Right ventricle myocardium superior (tissue), 1 donor: ENCODE measurements at places on chromosomes 4 and X.

DNA sequence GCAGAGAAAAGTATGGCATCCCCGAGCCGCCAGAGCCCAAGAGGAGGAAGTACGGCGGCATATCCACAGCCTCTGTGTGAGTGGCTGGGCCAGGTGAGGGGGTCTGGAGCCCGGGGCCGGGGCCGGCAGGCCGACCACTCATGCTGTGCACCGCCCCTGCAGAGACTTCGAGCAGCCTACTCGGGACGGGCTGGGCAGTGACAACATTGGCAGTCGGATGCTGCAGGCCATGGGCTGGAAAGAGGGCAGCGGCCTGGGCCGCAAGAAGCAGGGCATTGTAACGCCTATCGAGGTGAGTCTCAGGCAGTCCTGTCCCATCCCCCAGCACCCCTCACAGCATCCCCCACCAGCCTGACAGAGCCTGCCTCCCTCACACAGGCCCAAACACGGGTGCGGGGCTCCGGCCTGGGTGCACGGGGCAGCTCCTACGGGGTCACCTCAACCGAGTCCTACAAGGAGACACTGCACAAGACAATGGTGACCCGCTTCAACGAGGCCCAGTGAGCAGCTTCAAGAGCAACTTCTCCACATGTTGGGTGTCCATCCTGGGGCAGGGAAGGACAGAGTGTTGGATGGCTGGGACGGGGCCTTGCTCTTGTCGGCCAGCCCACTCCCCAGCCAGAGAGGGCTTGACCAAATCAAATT, 7.4 kb upstream of the UBA1 start:
- no peak for DNase-seq

DNA sequence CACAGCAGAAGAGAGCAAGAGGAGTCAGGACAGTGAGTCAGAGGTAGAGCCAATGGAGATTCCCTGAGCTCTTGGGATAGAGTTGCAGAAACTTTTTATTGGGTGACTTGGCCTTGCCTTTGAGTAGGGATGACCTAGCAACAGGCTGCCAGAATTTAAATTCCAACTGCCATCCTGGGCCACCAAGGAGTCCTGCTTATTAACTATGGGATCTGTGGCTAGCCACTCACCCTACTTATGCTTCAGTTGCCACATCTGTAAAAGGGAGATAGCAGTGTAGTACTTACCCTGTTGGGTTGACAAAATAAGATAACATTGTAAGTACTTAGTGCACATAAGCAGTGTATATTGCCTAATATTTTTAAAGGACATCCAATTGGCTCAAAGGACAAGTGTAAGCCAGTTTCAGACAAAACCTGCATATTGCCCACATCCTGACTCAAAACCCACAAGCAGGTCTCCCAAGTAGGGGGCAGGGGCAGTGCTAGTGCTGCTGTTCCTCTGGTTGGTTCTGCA, 43.5 kb upstream of the TMEM164 start:
- no peak for DNase-seq

DNA sequence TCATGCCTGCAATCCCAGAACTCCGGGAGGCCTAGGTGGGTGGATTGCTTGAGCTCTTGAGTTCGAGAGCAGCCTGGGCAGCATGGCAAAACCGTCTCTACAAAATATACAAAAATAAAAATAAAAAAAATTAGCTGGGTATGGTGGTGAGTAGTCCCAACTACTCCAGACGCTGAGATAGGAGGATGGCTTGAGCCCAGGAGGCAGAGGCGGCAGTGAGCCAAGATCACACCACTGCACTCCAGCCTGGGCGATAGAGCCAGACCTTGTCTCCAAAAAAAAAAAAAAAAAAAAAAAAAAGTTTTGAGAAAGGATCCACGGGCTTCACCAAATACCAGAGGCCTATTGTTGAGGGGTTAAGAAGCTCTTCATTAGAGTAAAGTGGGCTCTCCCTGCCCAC, 8.0 kb downstream of the SUPT20HL2 start:
- DNase-seq: peak; percentile 59

GRCh38 chr4:177938226-177938625, 496.0 kb upstream of the AGA start:
- no peak for DNase-seq

DNA sequence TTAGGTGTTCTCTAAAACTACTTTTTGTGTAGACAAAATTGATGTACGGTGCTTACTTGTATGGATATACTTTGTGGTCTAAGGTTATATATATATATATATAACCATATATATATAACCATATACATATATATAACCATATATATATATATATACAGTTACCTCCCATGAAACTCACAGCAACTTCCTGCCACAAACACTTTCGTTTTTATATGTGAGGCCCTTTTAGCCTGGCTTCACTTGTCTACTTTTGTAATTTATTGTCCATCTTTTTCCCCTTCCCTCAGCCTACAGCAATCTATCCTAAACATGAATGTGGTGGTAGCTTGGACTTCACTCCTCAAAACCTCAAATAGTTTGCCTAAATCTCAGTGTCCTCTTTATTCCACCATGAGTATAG, 72.8 kb upstream of the NPFFR2 start:
- DNase-seq: no peak

GRCh38 chrX:45765767-45766166, 565.1 kb upstream of the DIPK2B start:
- no peak for DNase-seq

- DNase-seq: no peak
These were observed 355 bp downstream of the SCML1 start for GRCh38 chrX:17737710-17737985.

DNA sequence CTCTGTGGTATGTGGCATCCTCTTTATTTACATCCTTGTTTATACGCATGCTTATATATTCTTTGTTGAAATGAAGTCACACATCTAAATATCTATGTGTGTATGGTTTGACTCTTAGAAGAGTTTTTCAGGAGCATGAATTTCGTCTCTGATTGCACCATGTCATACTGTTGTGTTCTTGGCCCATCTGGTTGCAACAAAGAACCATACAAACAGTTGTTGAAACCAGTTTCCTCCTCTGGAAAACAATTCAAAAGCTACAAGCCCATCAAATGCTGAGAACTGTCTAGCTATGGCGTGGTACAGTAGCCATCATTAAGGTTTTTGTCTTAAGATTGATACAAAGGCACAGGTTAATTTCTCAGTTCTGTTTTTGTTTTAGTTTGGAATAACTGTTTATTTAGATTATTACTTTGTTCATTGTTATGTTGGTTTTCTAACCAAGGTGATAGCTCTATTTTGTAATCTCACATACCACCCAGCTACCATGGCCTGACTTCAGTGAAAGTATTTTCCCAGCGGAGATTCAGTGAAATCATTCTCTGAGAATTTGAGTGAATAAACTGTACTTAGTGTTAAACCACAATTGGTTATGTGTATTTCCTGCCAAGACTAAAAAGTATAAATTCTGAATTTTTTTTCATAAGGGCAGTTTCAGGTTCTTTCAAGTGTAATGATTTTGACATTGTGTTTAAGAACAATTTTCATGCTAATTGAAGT, 91.0 kb downstream of the ARHGAP24 start:
- DNase-seq: no peak

DNA sequence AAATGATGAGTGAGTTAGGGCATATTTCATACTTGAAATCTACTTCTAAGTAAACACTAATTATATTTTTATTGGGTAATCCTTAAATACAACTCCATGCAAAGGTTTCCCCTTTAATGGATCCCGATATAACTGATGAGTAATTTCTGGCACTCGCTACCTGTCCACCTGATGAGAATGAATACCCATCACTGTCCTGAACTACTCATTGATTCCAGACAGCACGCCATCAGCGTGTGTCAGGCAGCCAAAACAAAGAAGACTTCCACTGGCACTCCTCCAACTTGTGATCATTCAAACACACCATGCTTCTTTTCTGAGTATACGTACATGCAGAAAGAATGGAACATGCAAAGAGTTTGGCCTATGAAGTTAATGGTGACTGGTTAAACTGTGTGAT, 69.4 kb downstream of the HCCS start:
- no peak for DNase-seq

DNA sequence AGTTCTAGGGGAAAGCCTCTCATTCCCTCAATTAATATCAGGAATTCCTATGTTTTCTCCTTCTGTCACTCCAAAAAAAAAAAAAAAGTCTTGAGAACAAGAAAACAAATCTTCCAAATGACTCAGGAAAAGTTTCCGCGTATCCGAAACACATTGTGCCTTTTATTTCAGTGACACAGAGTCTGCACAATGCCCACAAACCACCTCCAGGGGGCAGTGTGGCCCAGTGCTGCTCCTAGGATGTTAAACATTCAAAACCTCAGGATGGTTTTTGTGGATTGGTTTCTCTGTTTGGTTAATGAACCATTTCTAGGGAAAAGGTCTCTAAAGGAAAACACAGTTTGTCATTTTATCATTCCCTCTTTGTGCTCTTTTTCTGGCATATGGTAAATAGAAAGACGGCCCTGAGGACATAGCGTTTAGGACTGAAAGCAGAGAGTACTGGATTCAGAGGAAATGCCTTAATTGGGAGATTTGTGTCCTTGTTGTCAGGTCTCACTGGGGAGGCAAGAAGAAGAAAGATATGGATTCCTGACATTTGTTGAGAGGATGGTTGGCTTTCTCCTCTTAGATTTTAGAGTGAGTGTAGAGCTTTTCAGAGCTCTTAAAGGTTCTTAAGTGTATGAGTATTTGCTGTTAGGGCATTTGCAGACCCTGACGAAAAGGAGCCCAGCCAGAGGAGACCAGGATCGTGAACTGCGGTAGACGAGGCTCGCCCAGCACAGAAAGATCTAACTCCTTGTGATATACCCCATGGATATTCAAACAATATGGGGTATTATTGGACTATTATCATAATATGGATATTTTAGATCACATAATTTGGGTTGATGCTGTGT, 65.7 kb upstream of the MAP9 start:
- peak; percentile 90 for DNase-seq

DNA sequence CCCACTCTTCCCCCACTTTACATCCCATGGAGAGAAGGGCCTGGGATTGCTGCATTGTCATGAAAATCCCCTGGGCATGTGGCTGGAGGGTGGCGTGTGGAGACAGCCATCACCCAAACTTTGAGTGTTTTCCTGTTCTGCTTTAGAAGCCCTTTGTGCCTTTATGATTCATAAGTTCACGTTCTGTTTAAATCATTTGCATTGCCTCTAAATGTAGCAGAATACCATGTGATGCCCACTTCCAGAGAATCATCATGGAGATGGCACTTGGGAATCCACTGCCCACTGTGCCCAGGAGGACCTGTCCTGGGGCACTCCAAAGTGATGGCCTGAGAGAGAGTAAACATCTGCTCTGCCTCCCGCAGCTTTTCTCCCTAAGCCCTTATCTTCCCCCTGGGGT, 52.8 kb downstream of the MED28 start:
- DNase-seq: no peak

DNA sequence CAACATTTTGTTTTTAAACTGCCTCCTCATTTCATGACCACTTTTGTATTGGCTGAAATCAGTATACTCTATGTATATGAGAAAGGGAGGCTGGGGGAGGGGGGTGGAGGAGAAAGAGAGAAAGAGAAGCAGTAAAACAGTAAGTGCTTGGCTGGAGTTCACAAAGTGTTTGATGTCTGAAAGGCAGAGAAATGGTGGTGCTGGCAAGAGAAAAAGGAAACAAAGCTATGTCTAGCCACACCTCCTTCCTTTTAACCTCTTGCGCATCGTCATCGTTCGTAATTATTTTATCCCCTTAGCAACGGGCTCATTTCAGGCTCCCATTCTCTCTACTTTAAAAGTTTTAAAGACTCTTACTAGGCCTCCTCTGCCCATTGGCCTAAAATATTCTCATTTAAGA, 25.6 kb downstream of the RPA4 start:
- no peak for DNase-seq

DNA sequence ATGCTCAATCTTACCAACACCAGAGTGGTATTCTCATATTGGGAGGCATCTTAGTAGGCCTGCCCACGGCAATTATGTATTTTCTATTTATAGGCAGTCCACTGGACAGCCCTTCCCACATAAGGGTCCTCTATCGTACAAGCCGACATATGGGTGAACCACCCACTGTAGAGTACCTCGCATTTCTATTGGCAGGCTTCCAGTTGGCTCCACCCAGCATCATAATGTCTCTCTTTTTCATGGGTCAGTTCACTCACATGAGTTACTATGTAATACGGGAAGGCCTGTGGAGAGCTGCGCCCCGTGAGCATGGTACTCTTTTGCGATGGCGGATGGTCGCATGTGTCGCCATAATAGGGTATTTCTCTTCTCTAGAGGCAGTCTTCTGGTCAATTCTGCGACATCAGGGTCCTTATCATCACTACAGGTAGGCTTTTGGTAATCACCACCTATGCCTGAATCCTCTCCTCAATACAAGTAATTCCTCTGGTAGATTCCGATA, 29.4 kb upstream of the FOXR2 start:
- no peak for DNase-seq

DNA sequence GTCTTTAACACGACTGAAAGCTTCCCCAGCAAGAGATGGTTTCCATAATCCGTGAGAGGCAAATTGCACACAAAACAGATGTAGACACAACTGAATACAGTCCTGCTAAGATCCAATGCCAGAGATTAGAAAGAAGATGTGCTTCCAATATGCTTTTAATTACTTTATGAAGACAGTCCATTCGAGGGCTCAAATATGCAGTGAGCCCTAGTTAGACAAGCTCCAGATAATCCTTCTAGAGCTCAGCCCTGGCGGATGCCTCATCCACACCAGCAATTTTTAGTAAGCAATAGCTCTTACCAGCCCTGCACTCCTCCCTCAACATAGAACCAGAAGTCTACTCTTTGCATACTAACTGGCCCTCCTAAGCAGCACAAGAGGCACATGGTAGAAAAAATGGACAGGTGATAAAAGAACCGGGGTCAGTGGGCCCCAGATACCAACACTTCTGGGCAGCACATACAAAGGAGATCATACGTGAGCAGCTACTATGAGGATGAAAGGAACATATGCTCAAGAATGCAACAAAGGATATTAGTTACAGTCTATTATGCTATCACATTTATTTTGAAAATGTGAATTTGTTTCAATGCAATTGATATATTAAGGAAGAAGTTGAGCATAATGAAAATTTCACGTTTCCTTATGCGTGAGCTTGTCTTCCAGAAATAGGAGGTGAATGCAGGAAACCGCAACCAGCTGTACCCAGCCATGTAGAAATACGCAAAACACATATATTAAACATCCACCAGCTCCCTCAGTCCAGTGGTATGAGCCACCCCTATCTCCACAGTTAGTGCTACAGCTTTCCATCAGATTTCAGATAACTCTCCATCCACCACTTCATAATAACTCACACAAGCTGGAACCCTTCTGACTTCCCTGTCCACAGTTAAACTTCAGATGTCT, 34.3 kb downstream of the GPC4 start:
- no peak for DNase-seq
